ENCODE measurements at places on chromosomes 7 and 10. TPM values are rescaled to one million over a fixed set of nuclear protein-coding genes. Genes with fewer than 3 reads are reported as not detected.

DNA sequence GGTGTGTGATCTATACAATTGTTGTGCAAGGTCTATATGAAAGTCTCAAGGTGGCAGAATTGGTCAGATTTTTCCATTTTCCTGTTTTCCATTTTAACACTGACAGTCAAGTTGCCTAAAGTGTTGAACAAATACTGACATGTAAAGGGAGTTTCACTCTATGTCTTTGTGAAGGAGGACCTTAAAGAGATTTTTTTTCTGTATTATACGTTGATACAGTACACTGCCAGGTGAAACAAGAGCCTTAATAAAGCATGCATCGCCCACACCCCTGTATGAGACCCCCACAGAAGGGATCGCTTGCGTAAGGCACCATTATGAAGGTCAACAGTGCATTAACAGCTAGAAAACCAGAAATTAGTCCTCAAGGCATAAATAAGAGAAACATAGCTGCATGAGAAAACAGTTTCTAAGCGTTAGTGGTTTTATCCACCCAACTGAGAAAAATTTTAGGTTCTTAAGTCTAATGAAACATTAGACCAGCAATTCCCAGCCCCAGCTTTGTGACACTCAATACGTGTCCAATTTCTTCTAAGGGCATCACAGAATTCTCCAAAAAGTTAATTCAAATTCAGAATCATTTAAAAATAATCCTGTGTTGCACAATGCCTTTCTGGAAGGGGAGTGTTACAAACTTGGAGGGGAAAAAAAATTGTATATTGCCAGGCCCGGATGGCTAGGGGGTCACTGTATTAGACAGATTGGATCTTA, 6.9 kb downstream of the KLF6 start:
- DNase-seq = no peak

DNA sequence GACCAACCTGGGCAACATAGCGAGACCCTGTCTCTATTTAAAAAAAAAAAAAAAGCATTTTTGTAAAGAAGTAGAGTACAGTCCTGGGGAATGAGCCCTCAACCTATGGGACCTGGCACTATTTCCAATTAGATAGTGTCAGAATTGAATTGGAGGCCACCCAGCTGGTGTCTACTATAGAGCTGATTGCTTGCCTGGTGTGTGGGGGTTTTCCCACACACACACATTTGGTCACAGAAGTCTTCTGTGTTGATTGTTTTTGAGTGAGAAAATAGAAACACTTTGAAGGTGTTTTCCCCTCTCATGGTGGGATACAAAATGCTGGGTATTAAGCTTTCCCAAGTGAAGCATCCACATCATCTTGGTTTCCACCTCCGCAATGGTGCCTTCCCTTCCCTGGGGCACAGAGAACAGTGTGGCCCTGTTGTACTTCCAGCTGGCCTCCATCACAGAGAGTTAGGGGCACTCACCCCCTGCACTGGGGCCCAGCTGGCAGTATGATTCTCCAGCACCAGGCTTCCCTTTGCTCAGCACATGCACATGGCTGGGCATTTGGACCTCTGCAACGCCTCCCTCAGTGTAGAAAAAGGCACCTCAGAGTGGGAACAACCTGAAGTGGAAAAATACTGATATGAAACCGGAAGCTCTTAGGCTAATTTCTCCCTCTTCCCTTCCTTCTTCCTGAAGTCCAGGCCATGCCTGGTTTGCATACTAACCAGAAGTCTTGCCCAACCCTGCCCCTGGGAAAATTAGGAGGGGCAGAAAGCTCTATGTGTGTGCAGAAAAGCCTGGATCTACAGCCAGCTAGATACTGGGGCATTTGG, 10.7 kb upstream of the NFKB2 start:
- no peak for DNase-seq

DNA sequence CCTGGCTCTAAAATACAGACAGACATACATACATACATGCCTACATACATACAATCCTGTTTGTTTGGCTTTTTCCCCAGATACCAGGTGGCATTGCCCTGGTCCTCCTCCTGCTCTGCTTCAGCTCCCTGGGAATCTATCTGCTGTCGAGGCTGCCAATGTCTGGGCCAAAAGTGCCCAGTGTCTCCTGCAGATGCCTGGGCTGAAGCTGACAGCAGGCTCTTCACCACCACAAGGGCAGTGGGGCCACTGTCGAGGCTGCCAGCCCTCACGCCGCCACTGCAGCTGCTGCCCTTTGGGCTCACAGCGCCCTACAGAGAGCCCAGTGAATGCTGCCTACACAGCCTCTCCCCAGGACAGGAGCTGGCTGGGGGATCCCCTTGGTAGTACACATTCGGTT, 18.0 kb upstream of the STN1 start:
- DNase-seq = no peak

GRCh38 chr10:36634916-36635315, 490.5 kb upstream of the ANKRD30A start:
- no peak for DNase-seq

- no peak for DNase-seq
These were observed 39.5 kb downstream of the CRHR2 start for GRCh38 chr7:30642789-30643188.

GRCh38 chr7:26090927-26091519, 61.0 kb upstream of the NFE2L3 start:
- no peak for DNase-seq

DNA sequence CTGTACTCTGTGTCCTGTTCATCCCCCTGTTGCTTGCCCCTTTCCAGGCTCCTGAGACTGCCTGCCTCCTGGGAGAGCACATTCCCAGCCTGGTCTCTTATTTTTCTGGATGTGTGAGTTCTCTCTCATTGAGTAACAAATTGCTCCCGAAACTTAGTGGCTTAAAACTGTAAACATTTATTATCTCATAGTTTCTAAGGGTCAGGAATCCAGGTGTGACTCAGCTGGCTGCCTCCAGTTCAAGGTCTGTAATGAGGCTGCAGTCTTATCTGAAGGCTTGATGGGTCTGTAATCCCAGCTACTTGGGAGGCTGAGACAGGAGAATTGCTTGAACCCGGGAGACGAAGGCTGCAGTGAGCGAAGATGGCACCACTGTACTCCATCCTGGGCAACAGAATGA, 53.6 kb upstream of the PRR15 start:
- no peak for DNase-seq

DNA sequence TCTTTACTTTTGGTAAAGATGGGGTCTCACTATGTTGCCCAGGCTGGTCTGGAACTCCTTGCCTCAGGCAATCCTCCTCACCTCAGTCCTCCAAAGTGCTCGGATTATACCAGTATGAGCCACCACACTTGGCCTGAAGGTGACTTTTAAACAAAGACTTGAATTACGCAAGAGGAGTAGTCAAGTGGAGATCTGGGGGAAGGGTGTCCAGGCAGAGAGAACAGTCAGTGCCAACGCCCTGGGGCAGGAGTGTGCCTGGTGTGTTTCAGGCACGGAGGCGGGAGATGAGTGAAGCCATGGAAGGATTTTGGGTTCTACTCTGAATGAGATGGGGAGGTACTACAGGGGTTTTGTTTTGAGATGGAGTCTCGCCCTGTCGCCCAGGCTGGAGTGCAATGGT, 82.6 kb upstream of the NPTX2 start:
- DNase-seq = no peak

DNA sequence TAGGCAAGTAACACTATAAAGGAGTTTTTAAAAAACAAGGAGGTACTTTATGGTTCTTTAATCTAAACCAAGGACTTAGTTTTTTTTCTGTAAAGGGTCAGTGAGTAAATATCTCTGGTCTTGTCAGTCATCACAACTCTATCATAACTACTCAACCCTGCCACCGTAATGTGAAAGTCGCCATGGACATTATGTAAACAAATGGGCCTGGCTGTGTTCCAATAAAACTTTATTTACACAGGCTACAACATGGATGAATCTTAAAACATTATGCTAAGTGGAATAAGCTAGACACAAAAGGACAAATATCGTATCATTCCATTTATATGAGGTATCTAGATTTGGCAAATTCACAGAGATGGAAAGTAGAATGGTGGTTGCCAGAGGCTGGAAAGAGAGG, 60.8 kb upstream of the SP4 start:
- no peak for DNase-seq

- DNase-seq = no peak
These were observed 66.1 kb upstream of the JCAD start for GRCh38 chr10:30125496-30125895.

GRCh38 chr7:66664590-66665293, 36.1 kb downstream of the KCTD7 start:
- no peak for DNase-seq

GRCh38 chr10:120657371-120657770, 193.8 kb upstream of the WDR11 start:
- DNase-seq = no peak

DNA sequence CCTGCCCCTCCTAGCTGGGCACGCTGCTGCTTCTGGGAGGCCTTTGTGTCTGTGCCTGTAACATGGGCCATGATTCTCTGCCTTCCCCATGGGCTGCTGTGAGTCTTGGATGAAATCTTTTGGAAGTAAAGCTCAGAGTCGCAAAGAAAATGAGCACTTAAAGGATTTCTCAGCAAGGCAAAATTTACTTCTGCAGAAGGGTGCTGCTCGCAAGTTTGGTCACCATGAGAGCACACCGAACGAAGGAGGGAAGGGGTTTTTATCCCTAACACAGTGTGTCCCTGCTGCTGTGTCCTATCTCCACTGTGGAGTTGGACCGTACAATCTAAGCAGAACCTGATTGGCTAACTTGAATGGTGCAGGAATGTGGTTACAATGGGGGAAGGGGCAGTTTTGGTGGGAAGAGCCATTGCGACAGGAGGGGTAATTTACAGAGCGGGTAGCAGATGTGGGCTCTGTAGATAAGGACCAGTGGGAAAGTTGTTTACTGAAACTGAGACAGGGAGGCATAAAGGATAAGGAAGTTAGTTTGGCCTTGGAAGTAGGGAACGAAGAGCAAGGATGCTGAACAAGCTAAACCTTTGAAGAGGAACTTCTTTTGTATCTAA, 57.5 kb downstream of the FANK1 start:
- no peak for DNase-seq

DNA sequence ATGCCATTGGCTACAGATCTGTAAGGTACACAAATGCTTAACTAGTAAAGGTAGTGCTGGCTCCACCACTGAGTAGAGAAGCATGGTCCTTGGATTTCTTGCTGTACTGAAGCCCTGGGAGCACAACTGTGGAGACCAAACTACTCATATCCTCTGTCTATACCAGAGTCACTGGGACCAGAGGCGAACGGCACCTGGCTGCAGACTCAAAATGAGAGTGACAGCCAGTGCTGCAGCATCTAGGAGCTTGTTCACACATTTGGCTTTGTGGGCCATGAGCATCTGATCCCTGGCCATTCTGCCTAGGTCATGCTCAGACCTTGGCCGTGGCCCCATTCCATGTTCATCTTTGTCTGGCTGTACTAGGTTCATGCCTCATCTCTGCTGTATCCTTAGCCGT, 31.9 kb downstream of the LRRC18 start:
- DNase-seq = no peak

DNA sequence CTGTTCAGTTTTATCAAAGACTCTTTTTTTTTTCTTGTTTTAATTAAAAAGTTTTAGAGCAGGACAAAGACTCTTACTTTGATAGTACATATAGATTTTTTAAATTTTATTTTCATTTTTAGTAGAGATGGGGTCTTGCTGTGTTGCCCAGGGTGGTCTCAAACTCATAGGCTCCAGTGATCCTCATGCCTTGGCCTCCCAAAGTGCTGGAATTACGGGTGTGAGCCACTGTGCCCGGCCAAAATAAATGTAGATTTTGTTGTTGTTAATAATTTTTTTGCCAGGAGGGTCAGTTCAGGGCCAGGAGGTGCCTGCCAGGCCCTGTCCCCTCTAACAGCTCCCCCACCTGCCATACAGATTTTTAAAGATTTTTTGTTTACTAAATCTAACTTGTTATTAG, 17.0 kb downstream of the DENND10 start:
- DNase-seq = no peak

DNA sequence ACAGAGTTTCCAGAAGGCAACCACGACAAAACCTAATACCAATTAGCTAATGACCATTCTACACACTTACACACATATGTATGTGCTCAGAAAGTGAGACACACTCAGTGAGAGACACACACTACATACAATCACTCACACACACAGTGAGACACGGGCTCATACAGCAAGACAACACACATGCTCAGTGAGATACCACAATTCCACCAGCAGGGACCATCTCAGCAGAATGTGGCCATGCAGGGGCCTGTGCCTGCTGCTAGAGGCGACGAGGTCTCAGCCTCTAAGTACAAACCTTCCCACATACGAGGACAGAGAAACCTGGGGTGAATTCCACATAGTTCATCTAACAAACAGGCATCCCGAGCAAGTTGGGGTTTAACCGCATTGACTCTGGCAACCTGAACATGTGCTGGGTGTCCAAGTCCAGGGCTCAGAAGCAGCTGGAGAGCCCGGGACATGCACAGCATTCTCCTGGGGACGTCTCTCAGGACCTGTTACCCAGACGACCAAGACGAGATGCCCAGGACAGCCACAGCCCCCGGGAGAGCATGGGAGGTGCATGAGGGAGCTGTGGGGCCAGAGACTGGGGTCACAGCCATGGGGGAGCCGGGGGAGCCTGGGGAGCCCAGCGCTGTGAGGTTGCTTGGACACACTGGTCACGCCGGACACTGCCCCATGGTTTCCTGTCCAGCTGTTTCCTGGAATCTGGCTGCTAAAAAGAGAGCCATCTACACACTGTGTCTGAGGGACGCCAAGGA, 523.6 kb downstream of the PTPRN2 start:
- DNase-seq = no peak

DNA sequence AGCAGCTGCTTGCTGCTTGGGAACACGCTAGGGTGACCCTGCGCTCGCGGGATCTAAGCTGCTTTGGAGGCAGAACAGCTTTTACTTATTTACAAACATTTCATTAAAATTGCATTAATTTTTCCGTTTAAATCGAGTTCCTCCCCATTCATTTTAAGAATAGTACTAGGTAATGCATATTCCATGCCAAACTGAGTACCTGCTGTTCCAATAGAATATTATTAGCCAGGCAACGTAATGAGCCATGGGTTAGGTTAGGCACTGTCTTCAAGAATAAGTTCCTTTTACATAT, 860 bp downstream of the EXOC6 start:
- no peak for DNase-seq

GRCh38 chr7:12859761-12860160, 172.3 kb downstream of the ARL4A start:
- DNase-seq = no peak

FRA10AC1 gene
- 15.8 TPM for total RNA-seq

MACROH2A2 gene
- total RNA-seq = 35.4 TPM

ANKMY2 gene
- 12.0 TPM for total RNA-seq

UPK3B gene
- 3.6 TPM for total RNA-seq

HPSE2 gene
- 0.60 TPM for total RNA-seq

PLEKHA1 gene
- total RNA-seq = 34.6 TPM

ZNF680 gene
- total RNA-seq = 13.9 TPM

GJD4 gene
- not detected for total RNA-seq

NOLC1 gene
- total RNA-seq = 125 TPM

GRID2IP gene
- total RNA-seq = 3.0 TPM

TSPAN12 gene
- 17.3 TPM for total RNA-seq

EMX2 gene
- not detected for total RNA-seq

NUTM2A gene
- 0.48 TPM for total RNA-seq

All from WTC11 (cell line).